Heart right ventricle (tissue), 16 donors: ENCODE measurements at places on chromosomes 6 and 20. TPM values are rescaled to one million over a fixed set of nuclear protein-coding genes. Genes with fewer than 3 reads are reported as not detected.

Gene DEFB124
- 3.1 TPM for total RNA-seq

Gene FRK
- total RNA-seq, result 6.6 TPM

Gene FOXS1
- 2.2 TPM for total RNA-seq

Gene ARMC2
- total RNA-seq, result 12.9 TPM

Gene FAM217B
- 16.6 TPM for total RNA-seq

Gene MEI4
- total RNA-seq, result 1.1 TPM

Gene PAK1IP1
- total RNA-seq, result 8.6 TPM

Gene ANKRD66
- not detected for total RNA-seq

Gene PHF20
- 38.9 TPM for total RNA-seq

Gene ZKSCAN3
- total RNA-seq, result 6.2 TPM

Gene LY6G5C
- total RNA-seq, result 1.2 TPM

Gene LPIN3
- 18.1 TPM for total RNA-seq

Gene MYCT1
- total RNA-seq, result 15.1 TPM

Gene PRKN
- 21.4 TPM for total RNA-seq

Gene PSORS1C1
- total RNA-seq, result 1.00 TPM

Gene NHLRC1
- 1.0 TPM for total RNA-seq

Gene FAM184A
- total RNA-seq, result 1.6 TPM

Gene DCDC2
- total RNA-seq, result not detected

Gene KIAA0408
- total RNA-seq, result 1.1 TPM

Gene PHACTR3
- 6.3 TPM for total RNA-seq

Gene RUNX2
- 1.4 TPM for total RNA-seq

Gene PAX1
- not detected for total RNA-seq

Gene PPP1R14C
- total RNA-seq, result 75.9 TPM

Gene EPB41L2
- total RNA-seq, result 46.6 TPM

Gene PLCB1
- total RNA-seq, result 7.5 TPM
